Activated CD8-positive, alpha-beta memory T cell treated with anti-CD3 and anti-CD28 coated beads, Interleukin-2, amount 10 ng/mL, durations not matched to agents 7 days and 5 days (primary cell): ENCODE measurements at places on chromosomes 7 and 10. TPM values are rescaled to one million over a fixed set of nuclear protein-coding genes. Genes with fewer than 3 reads are reported as not detected.

Gene SPAM1
- total RNA-seq: not detected

GRCh38 chr10:83983578-83984255, 155.6 kb upstream of the GHITM start:
- no peaks in the 10 kb centered on the region for H3K36me3 ChIP-seq
- peaks cover 4% of the 10 kb centered on the region for H3K27me3 ChIP-seq

Gene ASAH2
- total RNA-seq: 4.9 TPM

- no peak for DNase-seq
- no peak overlapping the region for H3K27ac ChIP-seq
- no peak overlapping the region for H3K4me3 ChIP-seq
- no peaks in the 10 kb centered on the region for H3K4me1 ChIP-seq
Observed at GRCh38 chr10:129394518-129395328, 72.3 kb upstream of the MGMT start.

- DNase-seq: no peak
- H3K4me1 ChIP-seq: no peaks in the 10 kb centered on the region
- no peaks in the 10 kb centered on the region for H3K36me3 ChIP-seq
- H3K27me3 ChIP-seq: no peaks in the 10 kb centered on the region
- no peak overlapping the region for H3K4me3 ChIP-seq
- no peak overlapping the region for H3K27ac ChIP-seq
Observed at GRCh38 chr7:71511361-71511807, 379.4 kb downstream of the GALNT17 start.

Gene GRID2IP
- total RNA-seq: 0.26 TPM

GRCh38 chr7:67438198-67438882, 441.7 kb downstream of the TYW1 start:
- no peak overlapping the region for H3K4me3 ChIP-seq
- H3K27ac ChIP-seq: no peak overlapping the region
- no peaks in the 10 kb centered on the region for H3K27me3 ChIP-seq

DNA sequence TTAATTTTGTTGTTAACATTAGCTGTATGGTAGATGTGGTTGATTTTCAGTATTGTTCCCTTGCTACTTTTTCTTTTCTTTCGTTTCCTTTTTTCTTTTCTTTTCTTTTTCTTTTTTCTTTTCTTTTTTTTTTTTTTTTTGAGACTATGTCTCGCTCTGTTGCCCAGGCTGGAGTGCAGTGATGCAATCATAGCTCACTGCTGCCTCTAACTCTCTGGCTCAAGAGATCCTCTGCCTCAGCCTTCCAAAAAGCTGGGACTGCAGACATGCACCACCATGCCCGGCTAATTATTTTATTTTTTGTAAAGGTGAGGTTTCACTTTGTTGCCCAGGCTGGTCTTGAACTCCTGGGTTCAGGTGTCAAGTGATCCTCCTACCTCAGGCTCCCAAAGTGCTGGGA, 14.4 kb downstream of the SLC26A3 start:
- H3K4me1 ChIP-seq: peaks cover 11% of the 10 kb centered on the region
- H3K4me3 ChIP-seq: no peak overlapping the region
- DNase-seq: no peak
- no peak overlapping the region for H3K27ac ChIP-seq
- H3K27me3 ChIP-seq: peaks cover 3% of the 10 kb centered on the region
- no peaks in the 10 kb centered on the region for H3K36me3 ChIP-seq

DNA sequence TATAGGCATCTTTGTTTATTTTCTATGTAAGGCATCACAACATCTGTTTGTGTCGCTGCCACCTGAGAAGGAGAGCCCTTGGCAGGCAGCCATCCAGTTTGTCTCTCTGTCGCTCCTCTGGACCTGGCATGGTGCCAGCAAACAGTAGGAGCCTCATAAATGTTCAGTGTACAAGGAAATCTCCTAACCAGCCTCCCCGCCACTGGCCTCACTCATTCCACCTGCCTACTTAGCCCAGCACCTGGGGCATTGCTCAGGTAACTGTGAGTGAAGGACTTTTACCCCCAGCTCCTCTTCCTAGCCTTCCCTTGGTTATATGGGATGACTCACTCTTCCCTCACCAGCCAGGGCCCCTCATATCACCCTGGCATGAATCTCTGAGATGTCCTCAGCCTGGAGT, 61.7 kb upstream of the NPTX2 start:
- H3K36me3 ChIP-seq: no peaks in the 10 kb centered on the region
- H3K27ac ChIP-seq: no peak overlapping the region
- no peaks in the 10 kb centered on the region for H3K4me1 ChIP-seq
- no peak for DNase-seq
- no peak overlapping the region for H3K4me3 ChIP-seq

Gene COX19
- 18.7 TPM for total RNA-seq

Gene CYP2W1
- total RNA-seq: not detected

Gene PHYH
- total RNA-seq: 13.6 TPM

Gene CDK14
- 0.20 TPM for total RNA-seq

DNA sequence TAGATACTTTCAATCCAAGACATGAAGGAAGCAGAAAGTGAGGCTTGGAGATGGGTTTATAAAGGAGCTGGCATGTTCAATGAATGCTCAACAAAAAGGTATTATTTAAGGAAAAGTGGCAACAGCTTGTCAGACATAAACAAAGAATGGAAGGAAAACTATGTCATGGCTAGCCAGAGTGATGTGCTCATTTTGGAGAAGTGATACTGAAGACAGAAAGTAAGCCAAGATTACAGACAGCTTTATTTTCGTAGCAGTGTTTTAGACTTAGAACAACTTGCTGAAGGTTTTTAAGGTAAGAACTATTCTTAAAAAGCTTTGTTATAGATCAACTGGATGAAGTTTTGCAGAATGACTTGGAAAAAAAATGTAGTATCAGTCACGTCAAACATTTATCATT, 160.5 kb upstream of the FERD3L start:
- H3K27me3 ChIP-seq: no peaks in the 10 kb centered on the region
- no peak overlapping the region for H3K4me3 ChIP-seq
- no peaks in the 10 kb centered on the region for H3K4me1 ChIP-seq
- no peak for DNase-seq
- no peak overlapping the region for H3K27ac ChIP-seq

Gene WDR86
- not detected for total RNA-seq

Gene CCDC146
- total RNA-seq: 9.0 TPM

DNA sequence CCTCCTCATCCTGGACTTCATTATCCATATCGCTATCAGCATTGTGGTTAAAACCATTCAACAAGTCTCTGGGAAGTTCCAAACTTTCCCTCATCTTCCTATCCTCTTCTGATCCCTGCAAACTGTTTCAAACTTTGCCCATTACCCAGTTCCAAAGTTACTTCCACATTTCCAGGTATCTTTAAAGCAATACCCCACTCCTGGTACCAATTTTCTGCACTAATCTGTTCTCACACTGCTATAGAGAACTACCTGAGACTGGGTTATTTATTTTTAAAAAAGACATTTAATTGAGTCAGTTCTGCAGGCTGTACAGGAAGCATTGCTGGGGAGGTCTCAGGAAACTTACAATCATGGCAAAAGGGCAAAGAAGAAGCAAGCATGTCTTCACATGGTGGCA, 147.3 kb downstream of the ARL4A start:
- DNase-seq: no peak
- H3K4me3 ChIP-seq: no peak overlapping the region
- H3K27me3 ChIP-seq: no peaks in the 10 kb centered on the region

DNA sequence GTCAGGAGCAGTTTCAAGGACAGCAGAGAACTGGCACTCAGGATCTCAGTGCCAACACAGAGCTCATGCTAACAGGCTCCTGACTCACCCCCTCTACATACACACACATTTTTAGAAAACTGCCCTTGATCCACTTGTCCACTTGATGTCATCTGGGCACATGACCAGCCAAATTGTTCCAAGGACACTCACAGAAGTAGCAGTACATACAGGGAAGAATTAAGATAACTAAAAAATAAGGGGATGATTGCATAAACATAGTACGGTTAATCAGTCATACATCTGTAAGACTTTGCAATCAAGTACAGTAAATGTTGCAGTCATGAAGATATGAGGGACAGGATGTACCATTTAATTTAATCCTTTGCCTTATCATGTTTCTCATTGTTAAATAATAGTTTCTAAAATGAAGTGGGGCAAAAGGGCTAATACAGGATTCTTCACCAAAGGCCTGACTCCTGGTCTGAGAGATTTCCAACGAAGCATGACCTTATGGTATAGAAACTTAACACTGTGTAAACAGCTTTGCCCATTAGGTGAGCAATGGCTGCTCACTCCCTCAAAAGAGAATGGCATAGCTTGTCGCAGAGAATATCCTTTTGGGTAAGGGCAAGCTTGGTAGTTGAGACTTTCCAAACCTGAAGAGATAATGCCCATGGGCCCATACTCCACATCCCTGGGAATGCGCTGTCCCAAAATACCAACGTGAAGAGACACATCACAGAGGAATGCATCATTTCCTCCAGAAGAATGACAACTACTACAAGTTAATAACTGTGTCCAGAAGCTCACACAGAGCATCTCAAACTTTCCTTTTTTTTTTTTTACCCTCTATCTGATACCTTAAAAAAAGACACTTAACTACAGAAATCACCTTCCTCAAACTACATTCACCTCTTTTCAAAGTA, 94.1 kb downstream of the ARMH3 start:
- H3K36me3 ChIP-seq: peaks cover 19% of the 10 kb centered on the region
- H3K27ac ChIP-seq: no peak overlapping the region
- no peak for DNase-seq
- peaks cover 2% of the 10 kb centered on the region for H3K4me1 ChIP-seq
- no peak overlapping the region for H3K4me3 ChIP-seq

- H3K4me3 ChIP-seq: no peak overlapping the region
- no peaks in the 10 kb centered on the region for H3K27me3 ChIP-seq
- H3K36me3 ChIP-seq: peaks cover 61% of the 10 kb centered on the region
- no peak overlapping the region for H3K27ac ChIP-seq
- DNase-seq: no peak
Observed at GRCh38 chr7:92723205-92723604, 113.2 kb downstream of the CDK6 start.

DNA sequence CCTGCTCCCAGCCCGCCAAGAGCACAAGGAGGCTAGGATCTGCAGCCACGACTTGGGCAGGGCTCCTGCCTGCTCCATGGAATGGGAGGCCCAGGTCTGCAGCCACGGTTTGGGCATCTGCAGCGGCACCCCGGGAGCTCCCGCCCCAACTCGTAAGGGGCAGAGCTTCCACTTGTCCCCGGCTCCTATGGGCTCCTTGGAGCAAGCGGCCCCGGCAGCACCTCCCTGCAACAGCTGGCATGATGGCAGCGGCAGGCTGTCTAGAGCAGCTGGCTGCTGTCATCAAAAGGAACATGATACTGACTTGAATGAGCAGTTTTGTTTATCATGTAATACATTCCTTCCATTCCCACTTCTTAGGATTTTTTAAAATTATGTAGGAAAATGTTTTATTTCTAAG, 684.0 kb upstream of the FOXK1 start:
- no peaks in the 10 kb centered on the region for H3K36me3 ChIP-seq
- H3K27ac ChIP-seq: no peak overlapping the region
- H3K27me3 ChIP-seq: no peaks in the 10 kb centered on the region
- no peak for DNase-seq
- H3K4me1 ChIP-seq: no peaks in the 10 kb centered on the region

DNA sequence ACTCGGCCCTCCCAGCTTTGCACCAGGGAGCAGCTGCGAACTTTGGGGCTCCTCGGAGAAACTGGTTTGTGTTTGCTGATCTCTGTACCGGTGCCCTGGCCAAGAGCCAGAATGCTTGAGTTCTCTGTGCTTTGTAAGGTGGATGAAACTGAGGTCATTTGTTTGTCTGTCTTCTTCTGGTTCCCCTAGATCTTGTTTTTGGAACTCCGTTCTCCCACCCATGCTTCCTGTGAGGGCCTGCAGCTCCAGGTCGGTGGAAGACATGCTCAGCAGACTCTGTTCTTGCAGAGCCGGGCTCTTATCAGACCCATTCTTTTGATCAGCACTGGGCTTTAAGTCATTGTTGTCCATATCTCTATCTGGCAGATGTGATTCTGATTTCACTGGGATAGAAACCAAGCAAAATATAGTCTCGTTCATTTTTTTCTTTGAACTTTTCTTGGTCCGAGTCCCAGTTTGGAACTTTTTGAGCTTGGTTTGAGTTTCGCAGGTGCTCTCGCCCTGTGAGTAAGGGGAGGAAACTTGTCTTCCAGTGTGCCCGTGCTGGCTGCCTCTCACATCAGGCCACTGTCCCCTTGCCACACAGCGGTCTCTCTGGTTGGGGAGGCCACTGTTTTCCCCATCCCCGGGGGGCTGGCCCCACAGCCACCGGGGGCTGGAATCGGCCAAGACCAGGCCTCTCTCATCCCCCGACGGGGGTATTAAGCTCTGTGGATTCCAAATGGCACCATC, 31.2 kb downstream of the JCAD start:
- H3K36me3 ChIP-seq: peaks cover 4% of the 10 kb centered on the region
- peak overlapping the region; percentile 84 for H3K27ac ChIP-seq
- peak overlapping the region; percentile 66 for H3K4me3 ChIP-seq
- DNase-seq: peak; percentile 65
- H3K4me1 ChIP-seq: peaks cover 58% of the 10 kb centered on the region

DNA sequence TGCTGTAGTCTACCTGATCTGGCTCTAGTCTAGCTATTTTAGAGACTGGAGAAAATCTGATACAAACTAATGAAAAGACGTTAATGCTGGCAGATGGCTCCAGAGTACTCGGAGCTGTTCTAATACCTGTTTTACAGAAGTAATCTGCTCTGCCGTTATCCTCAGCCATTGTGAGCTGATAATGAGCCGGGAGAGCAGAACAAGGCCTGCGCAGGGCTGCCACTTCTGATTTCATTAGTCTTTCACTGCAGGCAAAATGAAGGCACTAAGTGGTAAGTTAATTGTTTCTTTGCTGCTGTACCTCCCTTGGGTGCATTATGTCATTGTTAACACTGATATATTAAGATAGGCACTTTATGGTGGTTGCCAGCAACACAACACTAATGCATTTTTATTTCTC, 456.4 kb upstream of the PFKP start:
- H3K36me3 ChIP-seq: no peaks in the 10 kb centered on the region
- no peak overlapping the region for H3K4me3 ChIP-seq
- no peaks in the 10 kb centered on the region for H3K27me3 ChIP-seq
- H3K27ac ChIP-seq: no peak overlapping the region

DNA sequence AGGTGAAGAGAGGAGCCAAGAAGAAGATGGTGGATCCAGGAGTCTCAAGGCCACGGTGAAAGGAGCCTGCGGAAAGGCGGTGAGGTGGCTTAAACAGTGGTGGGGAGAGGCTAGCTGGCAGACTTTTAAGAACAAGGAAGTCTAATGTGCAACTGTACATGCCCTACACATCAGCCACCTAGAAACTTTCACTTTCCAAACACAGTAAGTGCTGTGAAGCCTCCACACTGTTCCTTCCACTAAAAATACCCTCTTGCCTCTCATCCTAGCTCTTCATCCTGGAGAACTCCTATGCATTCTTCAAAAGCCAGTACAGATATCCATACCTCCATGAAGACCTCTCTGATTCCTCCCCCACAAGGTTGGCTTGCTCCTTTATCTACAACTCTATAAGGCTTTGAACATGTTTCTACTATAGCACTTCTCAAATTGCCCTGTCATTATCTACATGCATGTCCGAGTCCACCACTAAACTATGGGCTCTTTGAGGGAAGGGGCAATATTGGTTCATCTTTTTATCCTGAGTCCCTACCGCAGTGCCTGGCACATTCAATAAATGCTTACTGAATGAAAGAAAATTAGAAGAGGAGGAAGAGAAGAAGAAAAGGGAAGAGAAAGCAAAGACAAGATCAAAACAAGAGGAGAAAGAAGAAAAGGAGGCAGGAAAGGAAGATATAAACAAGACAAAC, 54.2 kb downstream of the DNAJC12 start:
- no peak for DNase-seq
- H3K27me3 ChIP-seq: no peaks in the 10 kb centered on the region
- no peak overlapping the region for H3K4me3 ChIP-seq
- peak overlapping the region; percentile 61 for H3K27ac ChIP-seq

GRCh38 chr10:32938554-32939061, 19.4 kb downstream of the ITGB1 start:
- H3K27me3 ChIP-seq: no peaks in the 10 kb centered on the region
- peaks cover 15% of the 10 kb centered on the region for H3K36me3 ChIP-seq
- H3K4me1 ChIP-seq: peaks cover 21% of the 10 kb centered on the region
- no peak for DNase-seq
- no peak overlapping the region for H3K27ac ChIP-seq
